ENCODE measurements at places on chromosomes 5 and 9.
A peak's percentile ranks its signal among the peaks of the same experiment; 100 is the strongest.

DNA sequence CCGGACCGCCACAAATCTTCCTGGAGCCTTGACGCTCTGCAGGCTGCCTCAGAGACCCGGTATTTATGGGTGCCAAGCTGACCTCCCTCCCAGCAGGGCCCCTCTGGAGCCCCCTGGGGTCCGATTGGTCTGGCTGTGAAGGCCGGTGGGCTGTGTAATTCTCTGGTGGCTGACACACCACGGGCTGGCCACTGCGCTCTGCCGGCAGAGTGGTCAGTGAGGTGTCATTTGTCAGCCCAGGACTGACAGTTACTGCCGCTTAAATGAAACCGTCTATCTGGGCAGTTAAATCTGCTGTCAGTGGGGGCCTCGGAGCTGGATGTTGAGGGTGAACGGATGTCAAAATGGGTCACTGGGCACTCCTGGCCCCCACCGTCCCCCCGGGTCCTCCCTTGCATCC, 10.7 kb downstream of the NR5A1 start:
- DNase-seq: no peak

GRCh38 chr5:50715001-50715400, 48.6 kb downstream of the PARP8 start:
- no peak for DNase-seq

- DNase-seq: no peak
Measured at GRCh38 chr5:40687321-40687720, 7.6 kb downstream of the PTGER4 start.

DNA sequence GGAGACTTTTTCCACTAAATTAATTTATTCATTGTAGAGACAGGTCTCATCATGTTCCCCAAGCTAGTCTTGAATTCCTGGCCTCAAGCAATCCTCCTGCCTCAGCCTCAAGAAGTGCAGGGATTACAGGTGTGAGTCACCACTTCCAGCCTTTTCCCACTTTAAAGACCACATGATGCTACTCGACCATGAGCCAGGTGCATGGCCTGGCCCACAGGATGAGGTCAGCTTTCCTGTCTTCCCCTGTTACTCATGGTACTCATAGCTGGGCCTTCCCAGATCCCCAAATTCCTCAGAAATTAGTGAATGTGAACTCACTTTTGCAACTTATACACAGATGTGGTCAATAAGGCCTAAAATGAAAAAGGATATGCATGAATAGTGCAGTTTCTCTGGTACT, 395.9 kb downstream of the SEMA5A start:
- peak; percentile 99 for DNase-seq

DNA sequence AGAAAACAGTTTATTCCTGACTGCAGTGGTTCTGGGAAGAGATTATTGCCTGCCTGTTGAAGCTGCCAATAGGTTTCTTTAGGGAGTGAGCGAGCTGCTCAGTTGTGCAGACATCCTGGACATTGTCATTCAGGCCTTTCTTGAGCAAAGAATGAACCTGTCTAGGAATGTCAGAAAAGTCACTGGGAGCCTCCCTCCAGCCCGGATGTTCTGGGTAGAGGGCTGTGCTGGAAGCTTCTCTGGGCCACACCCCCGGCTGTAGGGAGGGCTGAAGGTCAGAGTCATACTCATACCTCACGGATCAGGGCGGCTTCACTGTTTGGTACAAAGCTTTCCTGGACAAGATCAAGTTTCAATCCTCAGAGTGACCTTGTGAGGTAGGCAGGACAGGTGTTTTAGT, 33.4 kb upstream of the TBC1D2 start:
- DNase-seq: no peak

- DNase-seq: no peak
Measured at GRCh38 chr5:31763424-31763823, 124.5 kb downstream of the PDZD2 start.

- DNase-seq: peak; percentile 97
Measured at GRCh38 chr9:128892221-128892921, 10.4 kb downstream of the LRRC8A start.

GRCh38 chr9:134039386-134040175, 14.3 kb downstream of the BRD3OS start:
- no peak for DNase-seq

- no peak for DNase-seq
Measured at GRCh38 chr5:138706655-138707480, 46.4 kb upstream of the CTNNA1 start.

DNA sequence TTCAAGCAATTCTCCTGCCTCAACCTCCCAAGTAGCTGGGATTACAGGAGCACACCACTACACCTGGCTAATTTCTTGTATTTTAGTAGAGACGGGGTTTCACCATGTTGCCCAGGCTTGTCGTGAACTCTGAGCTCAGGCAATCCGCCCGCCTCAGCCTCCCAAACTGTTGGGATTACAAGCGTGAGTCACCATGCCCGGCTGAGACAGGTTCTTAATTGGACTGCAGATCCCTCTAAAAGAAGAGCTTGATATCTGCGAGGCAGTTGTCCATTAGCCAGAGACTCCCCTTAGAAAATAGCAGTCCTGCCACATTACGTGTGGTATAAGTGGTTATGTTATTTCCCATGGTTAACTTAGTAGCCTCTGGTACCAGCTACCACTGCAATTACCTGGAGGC, 46.6 kb upstream of the NPR3 start:
- DNase-seq: no peak

DNA sequence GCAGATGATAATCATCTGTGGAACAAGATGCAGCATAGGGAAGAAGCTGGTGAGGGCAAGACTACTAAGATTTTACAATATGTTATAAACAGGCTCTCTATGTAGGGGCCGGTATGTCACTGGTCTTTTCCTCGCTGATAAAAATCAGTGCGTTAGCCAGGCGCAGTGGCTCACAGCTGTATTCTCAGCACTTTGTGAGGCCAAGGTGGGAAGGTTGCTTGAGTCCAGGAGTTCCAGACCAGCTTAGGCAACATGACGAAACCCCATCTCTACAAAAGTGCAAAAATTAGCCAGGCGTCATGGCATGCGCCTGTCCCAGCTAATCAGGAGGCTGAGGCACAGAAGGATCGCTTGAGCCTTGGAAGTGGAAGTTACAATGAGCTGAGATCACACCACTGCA, 135.9 kb downstream of the TUSC1 start:
- DNase-seq: no peak

- DNase-seq: no peak
Measured at GRCh38 chr5:86979811-86980411, 287.8 kb upstream of the RASA1 start.

DNA sequence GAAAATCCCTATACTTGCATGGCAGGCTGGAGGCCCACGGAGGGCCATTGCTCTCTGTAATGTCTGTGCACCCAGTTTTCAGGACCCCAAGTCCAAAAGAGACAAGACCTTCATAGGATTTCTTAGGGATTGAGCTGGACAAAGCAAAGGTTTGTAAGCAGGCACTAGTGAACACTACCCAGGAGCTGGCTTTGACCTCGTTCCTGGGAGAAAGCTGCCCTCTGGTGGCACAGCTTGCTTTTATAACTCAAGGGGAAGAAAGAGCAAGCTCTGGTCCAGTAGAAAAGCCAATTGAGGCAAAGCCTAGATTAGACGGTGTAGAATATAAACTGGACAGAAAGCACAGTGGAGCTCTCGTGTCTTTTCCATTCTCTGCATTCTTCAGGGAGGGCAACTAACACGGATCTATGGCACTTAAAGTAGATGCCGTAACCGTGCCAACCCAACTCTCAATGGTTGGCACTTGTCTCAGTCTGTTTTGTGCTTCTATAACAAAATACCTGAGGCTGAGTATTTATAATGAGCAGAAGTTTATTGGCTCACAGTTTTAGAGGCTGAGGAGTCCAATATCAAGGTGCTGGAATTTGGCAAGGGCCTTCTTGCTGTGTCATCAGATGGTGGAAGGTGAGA, 7.9 kb downstream of the GABRP start:
- no peak for DNase-seq

DNA sequence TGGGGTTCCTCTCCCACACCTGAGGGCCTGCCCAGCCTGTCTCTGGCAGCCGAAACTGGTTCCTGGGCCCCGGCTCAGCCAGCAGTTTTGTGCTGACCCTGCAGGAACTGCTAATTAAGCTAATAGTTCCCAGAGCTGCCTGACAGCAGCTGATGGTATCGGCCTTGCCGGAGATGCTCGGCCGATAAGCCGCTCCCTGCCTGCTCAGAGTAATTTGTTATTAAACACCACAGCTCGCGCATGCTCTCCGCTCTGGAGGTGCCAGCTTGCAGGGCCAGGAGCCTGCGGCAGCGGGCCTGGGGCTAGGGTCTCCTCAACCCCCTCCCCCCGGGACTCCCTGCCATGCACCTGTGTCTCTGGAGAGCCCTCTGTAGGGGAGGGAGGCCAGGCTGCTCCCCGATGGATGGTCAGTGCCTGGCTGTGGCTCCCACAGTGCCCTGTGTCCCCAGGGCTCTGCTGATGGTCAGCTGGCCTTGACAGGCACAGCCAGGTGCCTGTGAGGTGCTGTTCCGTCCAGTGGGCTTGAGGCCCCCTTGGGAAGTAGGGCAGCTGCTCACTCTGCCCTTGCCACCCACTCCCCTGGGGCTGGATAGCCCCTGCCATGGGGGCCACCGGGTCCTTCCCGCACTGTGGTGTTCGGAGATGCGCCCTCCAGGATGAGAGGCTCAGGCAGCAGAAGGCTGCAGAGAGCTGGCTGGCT, 41.7 kb downstream of the RXRA start:
- no peak for DNase-seq

DNA sequence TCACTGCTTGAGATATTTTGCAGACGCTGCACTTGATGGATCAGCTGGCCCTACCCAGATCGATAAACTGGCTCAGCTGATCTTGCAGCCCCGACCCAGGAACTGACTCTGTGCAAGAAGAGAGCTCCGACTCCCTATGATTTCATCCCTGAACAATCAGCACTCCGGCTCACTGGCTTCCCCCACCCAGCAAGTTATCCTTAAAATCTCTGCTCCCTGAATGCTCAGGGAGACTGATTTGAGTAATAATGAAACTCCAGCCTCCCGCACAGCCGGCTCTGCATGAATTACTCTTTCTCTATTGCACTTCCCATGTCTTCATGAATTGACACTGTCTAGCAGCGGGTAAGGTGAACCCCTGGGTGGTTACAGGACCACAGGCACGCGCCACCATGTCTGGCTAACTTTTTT, 16.9 kb upstream of the NANS start:
- no peak for DNase-seq

- DNase-seq: no peak
Measured at GRCh38 chr9:109314011-109314531, 6.8 kb downstream of the EPB41L4B start.
